ENCODE measurements at places on chromosomes 13 and 19.

DNA sequence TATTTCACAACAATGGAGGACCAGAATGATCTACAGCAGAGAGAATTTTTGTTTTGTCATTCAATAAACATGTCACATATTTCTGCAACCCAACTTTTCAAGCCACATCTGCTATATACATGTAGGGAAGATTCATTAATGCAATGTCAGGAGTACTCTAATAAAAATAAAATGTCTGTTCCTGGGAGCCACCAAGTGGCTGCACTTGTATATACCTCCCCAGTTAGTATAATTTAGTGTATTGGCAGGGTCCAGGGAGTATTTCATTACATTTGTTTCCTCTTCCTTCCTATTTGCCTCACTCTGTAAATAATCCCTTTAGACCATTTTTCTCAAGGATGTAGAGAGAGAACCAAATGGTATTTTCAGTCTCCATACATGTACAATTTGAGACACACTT lies 1169.0 kb downstream of the DIAPH3 start:
- no peak for DNase-seq

GRCh38 chr19:19026299-19026971 lies 6.9 kb downstream of the SUGP2 start:
- no peak for DNase-seq

- DNase-seq: no peak
These were observed 18.7 kb upstream of the EID2 start for GRCh38 chr19:39558624-39559117.

DNA sequence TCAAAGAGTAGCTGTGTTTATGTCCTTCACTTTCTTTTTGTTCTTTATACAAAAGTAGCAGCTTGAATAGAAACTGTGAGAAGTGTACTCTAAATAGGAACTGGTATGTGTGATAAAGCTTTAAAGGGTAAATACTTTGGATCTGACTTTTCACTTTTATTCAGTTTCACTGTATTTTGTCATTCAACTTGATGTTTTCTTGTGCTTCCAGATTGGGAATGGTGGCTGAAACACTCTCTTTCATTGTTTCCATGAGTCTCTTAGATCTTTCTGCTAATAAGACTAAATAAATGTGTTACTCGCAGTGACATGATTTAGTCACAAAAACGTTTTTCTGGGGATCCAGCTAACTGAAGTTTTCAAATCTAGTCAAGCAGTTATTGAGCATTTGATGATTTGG lies 133.2 kb downstream of the GPC5 start:
- no peak for DNase-seq

GRCh38 chr13:33554919-33555791 lies 262.8 kb upstream of the RFC3 start:
- DNase-seq: no peak

GRCh38 chr13:48731957-48732569 lies 78.3 kb downstream of the CYSLTR2 start:
- peak; percentile 48 for DNase-seq

DNA sequence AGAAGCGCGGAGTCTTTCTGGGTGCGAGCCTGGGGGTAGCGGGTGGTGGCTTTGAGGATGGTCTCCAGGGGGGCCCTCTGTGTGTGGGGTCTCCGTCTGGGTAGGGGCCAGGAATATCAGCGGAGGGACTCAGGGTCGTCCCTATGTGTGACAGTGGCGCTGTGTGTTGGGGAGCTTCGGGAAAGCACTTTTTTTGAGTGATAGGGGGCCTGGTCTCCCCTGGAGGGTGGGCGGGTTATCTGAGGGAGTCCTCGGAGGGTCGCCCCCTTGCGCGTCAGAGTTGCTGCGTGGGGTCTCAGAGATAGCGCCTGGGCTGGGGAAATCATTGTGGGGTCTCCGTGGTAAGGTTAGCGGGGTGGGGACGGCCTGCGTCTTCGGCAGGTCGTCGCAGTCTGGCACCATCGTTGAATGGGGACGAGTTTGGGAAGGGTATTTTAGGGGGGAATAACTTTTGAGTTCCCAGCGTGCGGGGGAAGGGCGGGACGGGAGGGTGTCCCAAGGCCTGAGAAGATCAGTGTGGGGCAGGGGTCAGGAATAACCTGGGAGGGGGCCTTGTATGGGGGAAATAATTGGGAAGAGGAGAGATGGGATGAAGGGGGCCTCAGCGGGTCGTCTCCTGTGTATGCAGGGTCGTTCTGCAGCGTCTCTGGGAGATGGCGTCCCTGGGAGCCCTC lies 857 bp downstream of the IER2 start:
- DNase-seq: peak; percentile 59

DNA sequence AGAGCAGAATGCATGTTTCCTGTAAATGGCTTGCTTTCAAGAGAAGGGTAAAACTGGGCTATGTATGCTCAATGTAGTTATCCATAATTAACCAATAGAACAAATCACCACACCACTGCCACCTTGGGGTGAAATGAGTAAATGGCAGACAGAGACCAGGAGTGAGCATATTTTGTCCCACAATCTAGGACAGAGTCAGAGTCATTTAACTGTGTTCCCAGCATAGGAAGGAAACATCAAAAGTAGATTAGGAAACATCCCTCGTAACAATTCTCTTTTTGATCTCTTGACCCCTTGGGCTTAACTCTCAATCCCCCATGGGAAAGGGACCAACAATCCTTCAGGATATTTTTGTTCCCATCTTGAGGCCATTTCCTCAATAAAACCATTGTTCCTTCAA lies 224.8 kb downstream of the NHLRC3 start:
- DNase-seq: peak; percentile 54

GRCh38 chr13:36515466-36515865 lies 83.2 kb downstream of the CCNA1 start:
- DNase-seq: no peak

- DNase-seq: peak; percentile 73
These were observed 12.1 kb upstream of the DACH1 start for GRCh38 chr13:71879129-71879535.

DNA sequence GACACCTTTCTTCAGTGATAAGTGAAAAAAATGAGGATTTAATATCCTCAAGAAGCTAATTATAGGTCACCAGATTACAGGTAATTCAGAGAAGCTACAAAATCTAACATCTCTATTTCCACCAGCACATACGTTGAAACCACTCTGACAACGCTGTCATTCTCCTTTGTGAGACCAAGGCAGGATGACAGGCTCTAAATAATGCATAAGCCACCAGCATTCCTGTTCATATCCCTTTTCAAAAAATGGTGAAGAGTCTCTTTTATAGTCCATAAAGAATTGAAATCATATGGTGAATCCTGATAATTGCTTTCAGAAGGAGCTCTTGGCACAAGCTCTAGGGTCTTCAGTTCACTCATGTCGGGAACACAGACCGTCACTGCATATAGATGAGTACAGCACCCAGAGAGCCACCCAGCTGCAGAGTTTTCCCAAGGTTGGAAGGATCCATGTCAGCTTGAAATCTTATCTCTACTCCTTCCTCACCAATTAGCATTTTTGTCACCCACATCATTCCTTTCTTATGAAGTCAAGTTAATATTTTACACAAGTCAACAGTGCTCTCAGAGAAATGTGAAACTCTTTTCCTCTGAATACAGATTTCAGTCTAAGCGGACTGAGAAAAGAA lies 431.4 kb downstream of the TBC1D4 start:
- peak; percentile 39 for DNase-seq
